ENCODE measurements at places on chromosomes 4 and X. TPM values are rescaled to one million over a fixed set of nuclear protein-coding genes. Genes with fewer than 3 reads are reported as not detected.

GRCh38 chr4:83664071-83664470 is 128.2 kb downstream of the GPAT3 start:
- DNase-seq = no peak
- no peaks in the 10 kb centered on the region for H3K4me1 ChIP-seq
- no peak overlapping the region for H3K4me3 ChIP-seq
- no peaks in the 10 kb centered on the region for H3K36me3 ChIP-seq
- no peaks in the 10 kb centered on the region for H3K27me3 ChIP-seq

GRCh38 chr4:25927361-25928195 is 13.6 kb downstream of the SMIM20 start:
- H3K4me3 ChIP-seq = no peak overlapping the region
- H3K27ac ChIP-seq = peak overlapping the region; percentile 67
- H3K27me3 ChIP-seq = no peaks in the 10 kb centered on the region
- no peaks in the 10 kb centered on the region for H3K4me1 ChIP-seq
- DNase-seq = no peak

- no peaks in the 10 kb centered on the region for H3K4me1 ChIP-seq
- DNase-seq = no peak
- H3K36me3 ChIP-seq = no peaks in the 10 kb centered on the region
- H3K27ac ChIP-seq = no peak overlapping the region
These were observed 10.6 kb downstream of the ZFP92 start for GRCh38 chrX:153421856-153422255.

DNA sequence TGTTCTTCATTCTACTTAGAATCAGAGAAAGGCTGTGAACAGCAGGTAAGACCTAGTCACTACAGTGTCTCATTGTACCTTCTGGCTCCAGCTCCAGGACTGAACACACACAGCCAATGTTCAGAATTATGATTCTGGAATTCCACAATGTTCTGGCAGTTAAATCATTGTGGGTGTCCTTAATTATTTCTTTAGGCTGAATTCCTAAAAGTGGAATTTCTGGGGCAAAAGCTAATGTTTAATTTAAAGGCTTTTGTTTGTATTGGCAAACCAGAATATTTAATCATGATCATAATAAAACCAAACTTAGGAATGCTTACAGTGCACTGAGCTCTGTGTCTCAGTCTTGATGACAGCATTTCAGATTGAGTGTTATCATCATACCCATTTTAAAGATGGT is 67.0 kb upstream of the FAT1 start:
- no peaks in the 10 kb centered on the region for H3K27me3 ChIP-seq
- no peak overlapping the region for H3K27ac ChIP-seq
- no peak overlapping the region for H3K4me3 ChIP-seq
- no peaks in the 10 kb centered on the region for H3K36me3 ChIP-seq

- no peak overlapping the region for H3K4me3 ChIP-seq
- H3K4me1 ChIP-seq = no peaks in the 10 kb centered on the region
- H3K27me3 ChIP-seq = no peaks in the 10 kb centered on the region
- no peak for DNase-seq
These were observed 43.7 kb downstream of the DDX3X start for GRCh38 chrX:41377624-41378023.

DNA sequence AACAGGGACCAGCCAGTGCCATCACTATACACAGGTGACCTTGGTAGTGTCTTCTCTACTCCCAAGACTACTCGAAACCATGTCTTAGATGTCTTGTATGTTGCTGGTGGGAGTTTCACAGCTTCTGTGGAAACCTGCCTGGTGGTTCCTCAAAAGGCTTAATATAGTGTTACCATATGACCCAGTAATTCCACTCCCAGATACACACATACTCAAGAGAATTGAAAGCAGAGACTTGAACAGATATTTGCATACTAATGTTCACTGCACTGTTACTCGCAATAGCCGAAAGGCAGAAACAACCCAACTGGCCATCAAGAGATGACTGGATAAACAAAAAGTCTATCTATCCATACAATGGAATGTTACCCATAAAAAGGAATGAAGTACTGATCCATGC is 3.1 kb downstream of the TFDP3 start:
- no peaks in the 10 kb centered on the region for H3K36me3 ChIP-seq
- no peak for DNase-seq
- H3K27ac ChIP-seq = no peak overlapping the region
- H3K27me3 ChIP-seq = no peaks in the 10 kb centered on the region
- H3K4me1 ChIP-seq = no peaks in the 10 kb centered on the region

- H3K36me3 ChIP-seq = no peaks in the 10 kb centered on the region
- no peak for DNase-seq
- H3K4me3 ChIP-seq = no peak overlapping the region
- H3K27me3 ChIP-seq = no peaks in the 10 kb centered on the region
These were observed 86.2 kb downstream of the PPEF1 start for GRCh38 chrX:18793601-18794089.

GRCh38 chr4:148052448-148052847 is 320.6 kb downstream of the ARHGAP10 start:
- H3K36me3 ChIP-seq = peaks cover 4% of the 10 kb centered on the region
- no peak overlapping the region for H3K4me3 ChIP-seq
- H3K27me3 ChIP-seq = no peaks in the 10 kb centered on the region

DNA sequence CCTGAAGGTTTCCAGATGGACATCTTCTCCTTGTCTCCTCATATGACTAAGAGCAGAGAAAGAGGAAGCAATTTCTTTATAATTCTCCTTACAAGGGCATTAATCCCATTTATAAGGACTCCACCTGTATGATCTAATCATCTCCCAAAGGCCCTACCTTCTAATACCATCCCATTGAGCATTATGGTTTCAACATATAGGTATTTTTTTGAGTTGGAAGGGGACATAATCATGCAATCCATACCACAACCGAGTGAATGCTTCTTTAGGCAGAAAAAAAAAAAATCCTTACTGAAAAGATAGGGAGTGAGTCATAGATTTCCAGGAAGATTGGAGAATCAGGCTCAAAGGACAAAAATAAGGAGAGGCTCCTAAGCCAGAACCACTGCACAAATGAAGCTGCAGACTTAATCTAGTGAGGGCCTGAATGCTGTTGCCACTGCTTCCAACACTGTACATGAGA is 312.5 kb upstream of the HS3ST1 start:
- no peaks in the 10 kb centered on the region for H3K36me3 ChIP-seq
- no peak for DNase-seq
- H3K4me3 ChIP-seq = no peak overlapping the region
- no peaks in the 10 kb centered on the region for H3K27me3 ChIP-seq

- no peaks in the 10 kb centered on the region for H3K27me3 ChIP-seq
- no peak overlapping the region for H3K4me3 ChIP-seq
- no peaks in the 10 kb centered on the region for H3K4me1 ChIP-seq
- H3K27ac ChIP-seq = no peak overlapping the region
- no peak for DNase-seq
These were observed 11.4 kb upstream of the PUDP start for GRCh38 chrX:7159149-7159861.

GRCh38 chr4:81421346-81422218 is 50.1 kb downstream of the RASGEF1B start:
- H3K4me3 ChIP-seq = no peak overlapping the region
- no peak for DNase-seq
- H3K27me3 ChIP-seq = no peaks in the 10 kb centered on the region
- no peak overlapping the region for H3K27ac ChIP-seq
- H3K36me3 ChIP-seq = no peaks in the 10 kb centered on the region

- no peak for DNase-seq
- H3K27me3 ChIP-seq = no peaks in the 10 kb centered on the region
- no peak overlapping the region for H3K4me3 ChIP-seq
- no peak overlapping the region for H3K27ac ChIP-seq
- no peaks in the 10 kb centered on the region for H3K4me1 ChIP-seq
These were observed 314.6 kb upstream of the CASK start for GRCh38 chrX:42237956-42238355.

The GPAT3 gene
- total RNA-seq = 32.5 TPM

The NAP1L3 gene
- total RNA-seq = 7.3 TPM

The F8 gene
- 42.9 TPM for total RNA-seq

The DDX53 gene
- total RNA-seq = not detected

Measured in right atrium auricular region (tissue), 2 donors.